NCI-H446 treated with DMSO at 0.1 percent for 48 hours (cell line): ENCODE measurements at places on chromosomes 2 and 18.

DNA sequence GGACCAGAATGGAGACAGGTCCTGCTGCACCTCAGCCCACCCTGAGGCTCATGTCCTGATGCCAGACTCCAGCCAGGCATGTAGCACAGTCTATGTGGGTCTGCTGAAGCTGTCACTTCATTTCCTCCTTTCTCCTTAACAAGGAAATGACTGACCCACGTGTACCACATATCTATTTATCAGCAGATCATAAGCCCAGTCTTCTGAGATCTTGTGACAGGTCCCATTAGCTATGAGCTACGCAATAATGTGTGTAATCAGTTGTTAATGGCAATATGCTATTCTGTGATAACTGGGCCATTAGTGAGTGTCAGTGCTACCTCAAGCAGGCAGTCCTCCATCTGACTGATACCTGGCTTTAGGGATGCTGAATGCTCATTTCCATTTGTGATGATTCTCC lies 615.3 kb downstream of the BCL11A start:
- no peak for DNase-seq

GRCh38 chr2:18704276-18704675 lies 114.9 kb upstream of the NT5C1B start:
- DNase-seq, result no peak

- DNase-seq, result peak; percentile 98
These were observed 14.3 kb downstream of the MALL start for GRCh38 chr2:110101280-110101844.

DNA sequence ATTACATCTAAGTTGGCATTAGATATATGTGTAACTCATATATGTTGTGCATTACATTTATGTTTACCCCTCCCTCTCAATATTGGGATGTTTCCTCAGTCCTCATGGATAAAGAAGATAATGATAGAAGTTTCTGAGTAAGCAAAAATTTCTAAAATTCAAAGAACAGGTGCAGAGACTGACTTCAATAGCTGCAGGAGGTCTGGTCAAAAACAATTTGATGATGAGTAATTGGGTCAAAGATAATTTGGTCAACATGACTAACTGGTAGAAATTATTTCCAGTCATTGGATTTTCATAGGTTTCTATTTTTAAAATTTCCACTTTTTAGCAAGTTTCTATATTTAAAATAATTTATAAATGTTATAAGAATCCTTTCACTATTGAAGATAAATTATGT lies 1130.9 kb upstream of the SLC39A10 start:
- peak; percentile 3 for DNase-seq

DNA sequence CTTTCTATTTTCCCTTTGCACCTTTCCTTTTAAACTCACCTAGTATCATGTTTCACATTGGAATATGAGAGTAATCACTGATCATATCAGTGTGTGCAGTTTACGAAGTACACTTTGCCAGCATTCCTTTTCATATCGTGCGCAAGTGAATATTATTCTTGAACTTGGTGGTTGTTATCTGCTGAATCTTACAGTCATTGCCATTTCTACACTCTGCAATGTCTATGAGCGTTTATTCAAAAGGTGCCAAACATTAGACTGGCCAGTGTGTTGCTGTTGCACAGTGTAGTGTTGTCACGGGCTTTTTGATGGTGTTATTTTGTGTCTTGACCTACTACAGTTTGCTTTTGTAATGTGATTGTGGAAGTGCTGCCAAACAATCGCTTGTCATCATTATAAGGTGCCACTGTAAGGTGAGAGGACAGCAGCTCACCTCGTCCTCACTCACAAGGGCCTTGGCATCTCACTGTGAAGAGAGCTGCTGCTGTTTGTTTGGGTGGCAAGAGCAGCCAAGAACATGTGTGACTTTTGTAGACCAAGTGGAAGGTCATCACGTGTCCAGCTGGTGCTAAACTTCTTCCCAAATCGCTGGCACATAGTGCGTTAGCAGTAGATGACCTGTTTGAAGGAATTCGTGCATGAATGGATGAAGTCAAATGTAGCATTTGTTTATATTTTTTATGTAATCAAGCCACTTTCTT lies 113.3 kb downstream of the MYO1B start:
- no peak for DNase-seq

GRCh38 chr18:3281456-3282400 lies 19.8 kb downstream of the MYL12B start:
- DNase-seq, result peak; percentile 68

DNA sequence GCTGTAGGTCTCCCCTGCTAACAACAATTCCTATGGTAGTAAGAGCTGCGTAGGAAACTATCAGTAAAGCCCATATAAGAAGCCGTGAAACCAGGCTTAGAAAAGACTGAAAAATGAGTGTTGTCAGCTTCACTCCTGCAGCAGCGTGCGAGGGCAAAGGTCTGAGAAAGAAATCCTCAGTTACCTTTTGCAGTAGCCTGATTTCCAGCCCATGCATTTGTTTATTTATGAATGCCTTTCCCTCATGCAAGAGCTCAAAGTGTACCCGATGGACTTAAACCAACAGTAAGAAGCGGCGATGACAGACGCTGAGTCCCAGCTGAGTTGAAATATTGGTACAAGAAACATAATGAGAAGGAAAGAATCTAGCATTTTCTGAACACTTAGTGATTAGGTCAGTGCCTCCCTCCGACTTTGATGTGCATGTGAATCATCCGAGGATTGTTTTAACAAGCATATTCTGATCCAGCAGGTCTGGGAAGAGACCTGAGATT lies 15.0 kb upstream of the POLI start:
- no peak for DNase-seq

DNA sequence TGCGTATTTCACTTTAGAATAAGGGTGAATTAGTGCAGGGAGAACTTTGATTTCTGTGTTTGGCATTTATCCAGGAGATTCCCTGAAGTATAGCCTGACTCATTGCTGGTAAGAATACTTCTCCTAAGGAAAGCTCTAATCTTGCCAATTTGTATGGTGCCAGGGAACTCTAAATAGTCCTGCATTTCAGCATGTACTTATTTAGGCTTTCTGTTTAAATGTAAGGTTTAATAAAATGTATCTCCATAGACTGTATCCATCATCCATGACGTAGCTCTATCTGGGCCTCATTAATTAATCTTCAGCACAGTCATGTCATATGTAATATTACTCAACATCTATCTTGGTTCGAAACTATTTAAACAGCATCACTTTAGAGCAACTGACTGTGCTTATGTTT lies 127.7 kb downstream of the DOK6 start:
- peak; percentile 37 for DNase-seq

DNA sequence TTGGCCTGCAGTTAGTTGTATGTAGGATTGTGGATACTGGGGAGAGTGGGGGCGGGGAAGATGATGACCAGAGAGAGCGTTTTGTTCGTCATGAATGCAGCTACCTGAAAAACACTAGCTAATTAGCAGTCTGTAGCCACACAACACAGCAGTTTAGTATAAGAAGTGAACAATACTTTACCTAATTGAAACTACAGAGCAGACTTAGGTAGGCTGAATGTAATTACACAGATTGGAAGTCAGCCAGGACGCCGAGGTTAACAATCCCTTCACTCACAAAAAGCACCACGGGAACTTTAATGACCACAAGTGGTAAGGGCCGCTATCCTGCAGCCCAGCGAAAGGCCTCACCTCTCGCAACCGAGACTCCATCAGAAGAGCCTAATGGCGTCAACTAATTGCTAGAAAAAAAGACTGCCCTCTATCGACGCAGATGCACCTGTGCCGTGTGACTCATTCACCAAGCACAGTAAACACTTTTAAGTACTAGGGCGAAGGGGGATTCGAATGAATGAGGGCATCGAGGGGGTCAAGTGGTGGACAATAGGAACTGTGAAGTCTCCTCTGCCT lies 591.0 kb downstream of the ARHGAP15 start:
- DNase-seq, result no peak

DNA sequence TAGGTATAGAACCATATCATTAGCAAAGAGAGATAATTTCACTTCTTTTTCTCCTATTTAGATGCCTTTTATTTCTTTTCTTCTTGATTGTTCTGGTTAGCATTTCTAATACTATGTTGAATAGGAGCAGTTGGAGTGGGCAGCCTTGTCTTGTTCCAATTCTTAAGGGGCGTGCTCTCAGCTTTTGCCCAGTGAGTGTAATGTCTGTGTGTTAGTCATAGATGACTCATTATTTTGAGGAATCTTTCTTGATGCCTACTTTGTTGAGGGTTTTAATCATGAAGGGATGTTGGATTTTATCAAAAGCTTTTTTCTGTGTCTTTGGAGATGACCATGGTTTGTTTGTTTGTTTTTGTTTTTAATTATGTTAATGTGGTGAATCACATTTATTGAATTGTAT lies 1453.1 kb upstream of the SLC39A10 start:
- DNase-seq, result no peak

DNA sequence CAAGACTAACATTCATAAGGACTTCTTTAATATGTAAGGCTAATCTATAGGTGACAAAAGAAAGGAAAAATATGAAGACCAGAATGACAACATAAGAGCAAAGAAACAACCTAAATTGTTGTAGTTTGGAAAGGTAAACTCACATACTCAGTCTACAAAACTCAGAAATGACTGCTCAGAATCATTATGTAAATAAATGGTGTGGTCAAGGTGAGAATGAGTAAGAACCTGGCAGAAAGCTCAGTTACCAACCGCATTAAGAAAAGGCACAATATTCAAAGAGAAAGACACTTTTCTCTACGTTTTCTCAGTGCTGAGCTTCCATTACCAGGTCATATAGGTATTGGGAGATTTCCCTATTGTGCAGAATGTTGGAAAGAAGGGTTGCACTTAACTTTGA lies 15.8 kb downstream of the ATF2 start:
- DNase-seq, result no peak

DNA sequence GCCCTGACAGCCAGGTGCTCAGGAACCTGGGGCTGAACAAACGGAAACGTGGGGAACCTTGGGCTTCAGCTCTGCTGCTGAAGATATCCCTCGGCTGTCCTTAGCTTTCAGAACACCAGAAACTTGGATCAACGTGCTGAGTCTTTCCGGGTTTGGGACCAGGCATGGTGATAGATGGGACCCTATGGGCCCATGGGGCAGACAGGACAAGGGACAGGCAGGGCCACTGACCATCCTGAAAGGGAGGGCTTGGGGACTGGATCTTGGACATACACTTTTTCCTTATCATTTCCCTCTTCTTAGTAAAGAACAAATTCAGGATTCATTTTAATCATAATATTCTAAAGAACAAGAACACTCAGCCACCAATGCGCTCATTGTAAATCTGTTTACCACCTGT lies 16.3 kb upstream of the HES6 start:
- DNase-seq, result no peak

DNA sequence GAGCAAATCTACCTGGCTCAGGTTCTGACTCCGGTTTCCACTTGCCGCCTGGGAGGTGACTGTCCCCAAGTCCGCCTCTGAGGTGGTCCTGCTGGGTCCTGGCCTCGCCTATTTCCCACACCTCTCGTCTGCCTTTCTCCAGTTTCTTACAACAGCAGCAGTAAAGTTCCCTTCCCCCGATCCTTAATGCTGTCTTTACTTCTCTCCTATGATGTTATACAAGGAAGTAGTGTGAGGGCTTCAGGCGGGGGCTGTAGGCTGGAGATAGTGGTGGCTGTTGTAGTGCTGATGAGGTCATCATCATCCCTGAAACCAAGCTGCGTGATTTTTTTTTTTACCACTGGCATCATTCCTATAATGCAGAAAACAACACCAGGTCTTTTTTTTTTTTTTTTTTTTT lies 18.9 kb downstream of the TGIF1 start:
- no peak for DNase-seq

GRCh38 chr18:73980289-73980979 lies 167.2 kb downstream of the FBXO15 start:
- no peak for DNase-seq

DNA sequence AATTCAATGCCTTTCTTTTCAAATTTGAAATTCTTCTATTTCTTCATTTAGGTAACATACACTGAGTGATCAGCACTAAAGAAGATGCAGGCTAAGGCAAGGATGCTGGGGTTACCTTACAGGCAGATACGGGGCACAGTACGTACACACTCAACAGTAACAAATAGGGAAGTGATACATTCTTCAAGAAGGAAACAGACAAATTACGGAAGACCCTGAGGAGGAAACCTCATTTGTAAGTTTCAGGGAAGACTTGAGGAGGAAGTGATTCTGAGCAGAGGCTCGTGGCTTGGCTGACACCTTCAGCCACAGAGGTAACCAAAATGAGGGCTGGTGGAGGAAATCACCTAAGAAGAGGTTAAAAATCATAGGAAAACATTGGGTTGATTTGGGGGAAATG lies 1108.3 kb upstream of the KLHL29 start:
- no peak for DNase-seq

GRCh38 chr18:69763002-69763401 lies 184.7 kb downstream of the CD226 start:
- no peak for DNase-seq

- no peak for DNase-seq
These were observed 6.7 kb upstream of the RBM45 start for GRCh38 chr2:178105566-178105965.

- no peak for DNase-seq
These were observed 79.8 kb downstream of the XRCC5 start for GRCh38 chr2:216188956-216189355.

DNA sequence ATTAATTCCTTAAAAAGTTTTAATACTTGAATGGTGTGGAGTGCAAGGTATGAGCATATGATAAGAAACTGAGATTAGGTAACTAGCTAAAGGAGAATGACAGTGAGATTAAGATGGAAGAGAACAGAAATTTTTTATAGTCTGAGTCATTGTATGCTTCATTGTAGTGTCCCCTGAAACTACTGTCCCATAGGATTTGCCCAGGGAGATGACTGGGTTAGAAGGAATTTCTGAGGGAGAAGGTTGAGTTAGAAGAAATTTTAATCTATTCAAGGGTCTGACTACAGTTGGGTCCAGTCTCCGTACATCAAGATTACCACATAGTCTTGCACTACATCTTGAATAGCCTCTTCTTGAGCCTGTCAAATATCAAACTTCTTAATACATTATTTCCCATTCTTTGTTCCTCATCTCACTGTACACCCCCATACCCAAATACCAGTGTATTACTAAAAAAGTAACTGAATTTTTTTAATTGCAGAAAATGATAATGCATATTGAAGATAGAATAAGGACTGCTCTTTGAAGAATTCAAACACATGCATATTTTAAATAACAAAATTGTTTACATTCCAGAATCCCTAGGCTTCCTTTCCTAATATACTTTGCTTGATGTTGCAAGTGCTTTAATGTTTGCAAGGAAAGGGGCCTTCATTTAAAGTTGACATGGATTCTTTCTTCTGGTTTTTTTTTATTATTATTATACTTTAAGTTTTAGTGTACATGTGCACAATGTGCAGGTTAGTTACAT lies 314.3 kb upstream of the COL3A1 start:
- no peak for DNase-seq

- DNase-seq, result no peak
These were observed 1.3 kb upstream of the TBC1D8 start for GRCh38 chr2:101152272-101153076.

- no peak for DNase-seq
These were observed 246.5 kb downstream of the LDLRAD4 start for GRCh38 chr18:13465124-13465446.

DNA sequence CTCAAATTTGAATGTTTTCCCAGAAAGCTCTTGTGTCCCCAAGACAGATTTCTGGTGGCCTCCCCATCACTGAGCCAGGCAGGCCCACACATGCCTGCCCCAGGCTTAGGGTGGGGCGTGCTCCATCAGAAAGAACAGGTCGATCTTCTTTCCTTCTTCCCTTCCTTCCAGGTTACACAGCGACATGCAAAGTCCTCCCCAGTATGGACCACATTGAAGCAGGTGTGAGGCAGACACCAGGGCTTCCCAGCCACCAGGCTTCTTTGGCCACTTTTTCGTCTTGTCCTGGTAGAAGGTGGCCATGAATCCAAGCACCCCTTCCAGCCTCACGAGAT lies 41.4 kb upstream of the LAPTM4A start:
- no peak for DNase-seq
